ENCODE measurements at places on chromosomes 11 and 22. TPM values are rescaled to one million over a fixed set of nuclear protein-coding genes. Genes with fewer than 3 reads are reported as not detected.

DNA sequence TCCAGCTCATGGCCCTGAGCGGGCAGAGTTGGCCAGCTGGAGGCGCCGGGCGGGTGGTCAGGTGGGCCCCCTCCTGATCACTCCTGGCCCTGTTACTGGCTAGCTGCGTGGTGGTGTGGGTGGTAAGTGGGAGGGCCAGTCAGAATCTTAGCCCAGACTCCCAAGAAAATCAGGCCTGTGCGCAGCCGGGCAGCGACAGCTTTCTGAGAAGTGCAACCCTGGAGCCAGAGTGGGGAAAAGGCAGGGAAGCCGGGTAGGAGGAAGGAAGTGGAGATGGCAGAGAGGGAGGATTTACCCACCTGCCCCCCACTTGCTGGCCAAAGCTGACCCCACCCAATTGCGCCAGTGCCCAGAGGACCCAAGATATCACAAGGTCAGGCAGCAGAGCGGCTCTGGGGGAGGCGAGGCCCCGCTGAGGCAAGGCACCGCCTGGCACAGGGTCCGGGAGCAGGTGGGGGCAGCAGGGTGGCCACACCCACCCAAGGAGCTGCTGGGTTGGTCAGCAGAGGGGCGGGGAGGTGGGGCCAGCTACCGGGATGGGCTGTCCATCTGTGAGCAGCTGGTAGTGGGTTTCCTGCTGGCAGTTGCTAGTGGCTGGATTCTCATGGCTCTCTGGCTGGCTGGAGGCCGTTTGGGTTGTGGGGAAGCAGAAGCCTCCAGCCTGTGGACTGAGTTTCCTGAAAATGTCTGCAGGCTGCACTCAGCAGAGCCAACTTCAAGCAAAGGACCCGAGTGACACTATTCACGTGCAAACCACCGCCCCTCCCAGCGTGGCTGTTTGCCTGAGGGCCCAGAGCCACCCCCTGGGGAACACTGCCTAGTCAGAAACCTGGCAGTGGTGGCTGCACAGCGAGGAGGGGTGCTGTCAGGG lies 196.4 kb downstream of the IGLL1 start:
- no peaks in the 10 kb centered on the region for H3K36me3 ChIP-seq
- H3K4me3 ChIP-seq = no peak overlapping the region
- peaks cover 3% of the 10 kb centered on the region for H3K4me1 ChIP-seq
- peaks cover 22% of the 10 kb centered on the region for H3K27me3 ChIP-seq

DNA sequence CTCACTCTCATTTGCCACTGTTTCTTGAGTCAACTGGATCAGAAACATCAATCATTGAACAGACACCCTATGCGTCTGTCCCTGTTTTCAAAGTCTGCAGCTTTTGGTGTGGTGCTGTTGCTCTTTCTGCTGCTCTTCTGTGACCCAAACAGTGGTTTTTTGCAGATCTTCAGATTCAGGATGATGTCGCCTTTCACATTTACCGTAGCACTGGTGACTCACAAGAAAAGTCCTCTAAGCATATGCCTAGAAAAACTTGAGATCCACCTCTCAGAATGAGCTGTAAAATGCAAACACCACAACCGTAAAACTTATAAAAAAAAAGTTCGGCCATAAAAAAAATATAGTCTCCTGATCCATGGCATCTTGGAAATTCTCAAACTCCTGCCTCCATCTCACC lies 400.4 kb downstream of the NTM start:
- no peaks in the 10 kb centered on the region for H3K27me3 ChIP-seq
- no peak overlapping the region for H3K27ac ChIP-seq
- no peaks in the 10 kb centered on the region for H3K36me3 ChIP-seq
- H3K4me3 ChIP-seq = no peak overlapping the region
- no peak for DNase-seq

PATE2 gene
- not detected for polyA plus RNA-seq

OR2D2 gene
- polyA plus RNA-seq = not detected

Data from B cell (primary cell).